ENCODE measurements at places on chromosomes 6 and 20.

- DNase-seq, result no peak
These were observed 5.2 kb downstream of the RBM38 start for GRCh38 chr20:57396212-57396983.

DNA sequence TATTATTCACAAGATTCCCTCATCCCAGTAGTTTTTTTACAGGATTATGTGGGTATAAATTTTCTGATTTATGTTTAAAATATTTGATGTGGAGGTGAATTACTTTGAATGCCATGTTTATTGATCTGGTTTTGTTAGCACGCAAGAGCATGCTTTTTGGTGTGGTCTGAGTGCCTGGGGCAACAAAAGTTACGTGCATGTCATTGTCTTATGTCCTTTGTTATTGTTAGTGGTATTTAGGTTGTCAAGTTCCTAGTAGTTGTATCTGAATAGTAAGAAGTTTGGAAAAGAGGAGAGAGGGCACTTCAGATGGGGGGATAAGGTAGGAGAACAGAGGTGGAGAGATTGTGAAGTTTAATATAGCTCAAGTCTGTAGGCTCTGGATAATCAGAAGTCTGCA, 95.0 kb downstream of the ATRN start:
- no peak for DNase-seq

DNA sequence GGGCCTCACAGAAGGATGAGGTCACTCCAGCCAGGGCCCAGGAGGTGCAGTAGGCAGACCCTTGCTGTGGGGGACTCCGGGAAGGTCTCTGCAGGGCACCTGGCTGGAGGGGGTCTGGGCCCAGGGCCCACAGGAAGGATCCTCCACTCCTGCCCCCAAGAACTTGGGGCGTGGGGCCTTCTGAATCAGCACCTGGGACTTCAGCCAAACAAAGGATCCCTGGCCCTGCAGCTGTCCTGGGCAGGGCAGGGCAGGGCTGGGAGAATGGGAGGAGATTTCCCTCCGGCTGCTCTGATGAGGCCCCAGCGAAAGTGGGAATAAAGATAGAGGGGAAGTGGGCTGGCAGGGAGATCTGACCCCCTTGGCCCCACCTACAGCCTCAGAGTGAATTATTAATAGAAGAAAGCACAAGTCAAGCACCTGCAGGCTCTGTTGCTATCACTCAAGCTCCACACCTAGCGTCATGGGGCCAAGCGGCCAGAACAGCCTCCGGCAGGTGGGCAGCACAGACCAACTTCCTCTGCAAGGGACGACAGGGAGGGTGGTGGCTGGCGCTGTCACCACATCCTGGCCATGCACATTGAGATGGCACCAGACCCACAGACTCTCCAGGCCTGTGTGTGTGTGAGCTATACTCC, 61.6 kb upstream of the MRPS10 start:
- no peak for DNase-seq

GRCh38 chr6:14758421-14759081, 487.3 kb upstream of the JARID2 start:
- no peak for DNase-seq

DNA sequence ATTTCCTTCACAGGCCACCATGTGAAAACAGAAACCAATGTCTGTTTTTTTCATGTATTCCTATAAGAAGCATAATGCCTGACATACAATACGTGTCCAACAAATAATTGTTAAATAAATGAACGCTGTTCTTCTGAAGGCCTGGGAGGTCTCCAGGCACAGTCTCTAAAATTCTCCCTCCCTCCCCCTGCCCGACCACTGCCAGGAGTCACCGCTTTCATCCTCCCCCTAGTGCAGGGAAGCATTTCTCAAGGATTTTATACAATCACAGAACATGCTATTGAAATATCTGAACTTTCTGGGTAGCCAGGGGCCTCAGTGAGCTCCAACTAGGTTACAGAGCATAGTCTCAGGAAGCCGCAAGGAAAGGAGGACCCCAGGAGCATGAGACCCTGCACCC, 95.3 kb downstream of the ZNF217 start:
- DNase-seq, result no peak

DNA sequence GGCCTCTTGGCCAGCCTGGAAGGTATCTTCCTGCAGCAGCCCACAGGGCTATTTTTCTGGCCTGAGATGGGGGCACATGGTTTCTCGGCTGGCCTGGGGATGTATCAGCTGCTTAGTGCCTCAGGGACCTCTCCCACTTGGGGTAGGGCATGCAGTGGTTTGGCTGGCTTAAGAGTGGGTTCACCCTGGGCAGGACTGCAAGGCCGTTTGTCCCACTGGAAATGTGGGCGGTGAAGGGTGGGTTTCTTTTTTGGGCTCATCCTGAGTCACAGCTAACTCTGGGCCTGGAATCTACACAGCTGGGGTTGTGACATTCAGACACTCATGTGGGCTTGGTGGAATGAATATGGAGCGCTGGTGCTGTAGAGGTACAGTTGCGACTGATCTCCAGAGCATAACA, 62.0 kb downstream of the CDH26 start:
- no peak for DNase-seq

DNA sequence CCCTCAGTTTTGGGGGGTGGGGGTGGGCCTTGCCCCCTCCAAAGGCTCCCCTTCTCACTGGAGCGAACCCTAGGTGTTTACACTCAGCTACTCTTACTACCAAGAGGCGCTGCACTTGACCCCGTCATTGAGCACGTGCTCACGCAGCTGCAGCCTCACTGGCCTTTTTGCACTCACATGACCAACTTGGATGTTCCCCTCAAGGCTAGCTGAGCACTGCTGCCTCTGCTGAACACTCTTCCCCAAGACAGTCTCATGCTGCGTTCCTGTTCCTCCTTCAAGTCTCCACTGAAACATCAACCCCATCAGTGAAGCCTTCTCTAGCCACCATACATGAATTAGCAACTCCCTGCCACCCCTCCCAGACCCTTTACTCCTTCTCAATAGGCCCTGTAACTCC, 4.0 kb downstream of the SOD2 start:
- no peak for DNase-seq

Data from activated T-helper 1 cell treated with anti-CD3 and anti-CD28 coated beads, Interleukin-2, amount 50 U/mL, for 16 hours (primary cell).